Activated naive CD8-positive, alpha-beta T cell treated with anti-CD3 and anti-CD28 coated beads, Interleukin-2, amount 10 ng/mL, durations not matched to agents 7 days and 5 days (primary cell): ENCODE measurements at places on chromosomes 4 and X. TPM values are rescaled to one million over a fixed set of nuclear protein-coding genes. Genes with fewer than 3 reads are reported as not detected.

- DNase-seq = no peak
Observed at GRCh38 chr4:74873545-74874301, 59.2 kb upstream of the PARM1 start.

DNA sequence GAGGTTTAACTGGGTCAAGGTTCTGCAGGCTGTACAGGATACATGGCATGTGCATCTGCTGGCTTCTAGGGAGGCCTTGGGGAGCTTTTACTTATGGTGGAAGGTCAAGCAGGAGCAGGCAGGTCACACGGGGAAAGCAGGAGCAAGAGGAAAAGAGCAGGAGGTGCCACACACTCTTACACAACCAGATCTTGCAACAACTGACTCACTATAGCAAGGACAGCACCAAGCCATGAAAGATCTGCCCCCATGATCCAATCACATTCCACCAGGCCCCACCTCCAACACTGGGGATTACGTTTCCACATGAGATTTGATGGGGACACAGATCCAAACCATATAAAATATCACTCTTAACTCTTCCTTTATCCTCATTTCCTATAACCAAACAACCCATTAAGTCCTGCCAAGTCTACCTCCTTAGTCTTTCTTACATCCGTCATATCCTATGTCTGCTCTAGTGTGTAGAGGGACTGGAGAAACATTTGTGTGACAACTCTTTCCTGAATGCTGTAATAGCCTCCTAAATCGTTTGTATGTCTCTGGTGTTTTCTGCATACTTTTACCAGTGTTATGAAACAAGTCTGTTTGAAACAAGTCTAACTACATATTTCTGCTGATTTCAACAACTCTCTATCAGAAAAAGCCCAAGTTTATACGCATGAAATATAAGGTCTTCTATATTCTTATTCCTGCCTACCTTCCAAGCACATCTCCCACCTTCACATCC is 8.3 kb upstream of the RAP2C start:
- no peak for DNase-seq

DNA sequence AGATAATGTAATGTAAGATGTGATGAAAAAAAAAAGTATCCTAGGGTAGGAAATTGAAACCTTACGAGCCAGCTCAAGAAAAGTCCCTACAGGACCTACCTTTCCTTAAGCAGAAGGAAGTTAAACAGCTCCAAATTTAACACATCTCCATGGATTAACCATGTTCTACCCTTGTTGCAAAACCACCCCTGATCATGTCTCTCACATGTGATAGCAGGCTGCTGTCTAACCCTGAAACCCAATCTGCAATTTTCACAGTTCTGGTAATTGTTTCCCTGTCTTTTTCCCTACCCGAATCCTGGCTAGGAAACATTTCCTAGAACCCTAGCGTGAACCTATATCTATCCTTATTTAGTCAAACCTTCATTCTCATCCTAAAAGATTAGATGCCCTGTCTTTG is 198.9 kb downstream of the SPOCK3 start:
- no peak for DNase-seq

MAGEA11 gene
- total RNA-seq = not detected
